Hypothalamus (tissue), 51 donors: ENCODE measurements at places on chromosomes 3 and 15.
A peak's percentile ranks its signal among the peaks of the same experiment; 100 is the strongest.

- DNase-seq = no peak
Observed at GRCh38 chr3:23288286-23288685, 85.2 kb downstream of the UBE2E2 start.

DNA sequence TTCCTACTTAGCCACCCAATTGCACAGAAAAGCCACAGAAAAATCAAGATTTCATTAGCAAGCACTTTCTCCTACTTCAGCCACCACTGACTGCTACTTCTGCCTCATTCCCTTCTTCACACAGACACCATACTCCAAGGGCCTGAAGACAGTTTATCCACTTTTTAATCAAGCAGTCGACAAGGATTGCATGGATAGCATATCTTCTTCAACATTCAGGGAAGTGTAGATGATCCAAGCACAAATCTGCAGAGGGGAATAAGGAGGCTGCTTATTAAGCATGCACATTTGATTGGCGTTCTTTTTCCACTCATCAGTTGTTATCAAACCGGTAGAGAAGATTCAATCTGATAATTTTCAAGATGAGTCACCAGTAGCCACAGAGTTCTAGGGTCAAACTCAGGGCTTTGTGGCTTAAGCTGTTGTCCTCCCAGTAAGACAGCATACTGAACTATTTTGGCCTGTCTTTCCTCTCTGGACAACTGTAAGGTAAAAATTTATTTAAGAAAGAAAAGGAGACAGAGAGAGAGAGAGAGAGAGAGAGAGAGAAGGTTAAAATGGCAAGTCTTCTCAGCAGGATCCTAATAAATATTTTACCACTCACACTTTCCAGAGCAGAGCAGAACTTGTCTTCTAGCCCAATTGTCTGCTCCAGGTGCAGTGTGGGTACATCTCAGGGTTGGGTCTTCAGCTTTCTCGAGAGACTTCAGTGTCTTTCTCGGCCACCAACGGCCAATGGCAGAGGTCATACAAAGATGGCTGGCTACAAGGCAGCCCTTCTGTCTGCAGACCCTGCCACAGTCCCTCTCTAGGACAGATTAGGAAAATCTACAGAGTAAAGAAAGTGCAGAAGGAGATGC, 80.6 kb upstream of the BHLHE40 start:
- DNase-seq = no peak

DNA sequence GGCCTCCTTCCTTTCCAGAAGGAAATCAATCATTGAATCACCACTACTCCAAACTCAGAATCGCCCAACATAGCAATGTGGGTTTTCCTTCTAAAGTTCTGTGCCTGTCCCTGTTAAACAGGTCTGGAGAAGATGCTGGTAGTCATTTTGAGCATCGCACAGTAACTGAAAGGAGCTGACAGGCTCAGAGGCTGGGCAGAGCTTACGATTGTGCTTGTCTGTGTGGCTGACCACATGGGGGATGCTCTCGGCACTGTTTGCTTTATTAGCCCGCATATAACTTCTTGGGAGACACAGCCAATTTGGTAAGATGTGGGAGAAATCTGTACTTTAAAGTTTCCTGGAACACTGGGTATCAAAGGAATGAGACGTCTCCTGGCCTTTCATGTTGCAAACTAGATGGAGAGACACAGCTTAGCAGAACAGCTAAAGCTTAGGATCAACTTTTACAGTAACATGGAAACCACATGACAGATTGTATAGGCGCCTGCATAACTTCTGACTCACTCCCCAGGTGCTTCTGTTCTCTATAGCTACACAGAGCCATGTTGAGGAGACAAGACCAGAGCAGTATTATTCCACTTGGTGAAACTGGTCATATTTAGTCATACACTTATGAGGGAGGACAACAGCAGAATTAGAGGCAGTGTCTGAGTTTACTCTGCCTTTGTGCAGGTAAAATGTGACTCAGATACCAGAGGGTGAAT, 374.1 kb downstream of the RORA start:
- no peak for DNase-seq

DNA sequence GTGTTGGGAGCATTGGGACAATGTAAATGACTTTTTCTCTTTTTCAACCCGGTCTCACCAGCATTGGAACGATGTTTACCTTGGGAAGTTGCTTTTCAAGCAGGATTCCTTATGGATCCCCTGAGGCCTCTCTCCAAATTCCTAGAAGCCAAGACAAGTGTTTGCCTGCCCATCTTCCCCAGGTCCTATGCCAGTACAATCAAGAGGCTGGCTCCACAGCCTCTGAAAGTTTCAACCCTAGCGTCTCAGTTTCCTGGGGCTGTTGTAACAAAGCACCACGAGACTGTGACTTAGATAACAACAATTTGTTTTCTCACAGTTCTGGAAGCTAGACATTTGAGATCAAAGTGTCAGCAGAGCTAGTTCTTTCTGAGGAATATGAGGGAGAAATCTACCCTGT, 347.2 kb upstream of the UMPS start:
- DNase-seq = no peak

- DNase-seq = peak; percentile 60
Observed at GRCh38 chr15:62847900-62848489, 194.6 kb upstream of the TPM1 start.

DNA sequence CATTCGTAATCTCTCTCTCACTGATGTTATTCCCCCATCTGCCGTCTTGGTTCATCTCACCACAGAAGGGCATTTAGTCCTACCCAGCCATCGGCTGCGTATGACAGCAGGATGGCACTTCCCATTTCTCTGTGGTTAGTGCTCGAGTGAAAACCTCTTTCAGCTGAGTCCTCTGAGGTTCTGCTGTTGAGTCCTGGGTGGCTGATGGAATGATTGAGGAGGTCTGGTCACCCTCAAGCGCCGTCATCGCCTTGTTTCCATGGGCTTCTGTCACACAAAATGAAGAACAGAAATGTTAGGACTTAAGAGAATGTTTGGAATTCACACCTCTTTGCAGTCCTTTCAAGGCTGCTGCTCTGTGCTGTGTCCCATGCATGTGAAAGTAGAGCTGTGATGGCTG, 9.4 kb upstream of the SACM1L start:
- DNase-seq = no peak

GRCh38 chr3:108673988-108674661, 83.1 kb downstream of the RETNLB start:
- no peak for DNase-seq

GRCh38 chr3:100072326-100073048, 41.8 kb downstream of the FILIP1L start:
- no peak for DNase-seq

- DNase-seq = no peak
Observed at GRCh38 chr3:57170946-57171345, 5.8 kb upstream of the IL17RD start.

GRCh38 chr15:92810418-92811138, 89.5 kb upstream of the CHD2 start:
- no peak for DNase-seq

GRCh38 chr3:192514081-192514753, 213.1 kb downstream of the FGF12 start:
- no peak for DNase-seq

DNA sequence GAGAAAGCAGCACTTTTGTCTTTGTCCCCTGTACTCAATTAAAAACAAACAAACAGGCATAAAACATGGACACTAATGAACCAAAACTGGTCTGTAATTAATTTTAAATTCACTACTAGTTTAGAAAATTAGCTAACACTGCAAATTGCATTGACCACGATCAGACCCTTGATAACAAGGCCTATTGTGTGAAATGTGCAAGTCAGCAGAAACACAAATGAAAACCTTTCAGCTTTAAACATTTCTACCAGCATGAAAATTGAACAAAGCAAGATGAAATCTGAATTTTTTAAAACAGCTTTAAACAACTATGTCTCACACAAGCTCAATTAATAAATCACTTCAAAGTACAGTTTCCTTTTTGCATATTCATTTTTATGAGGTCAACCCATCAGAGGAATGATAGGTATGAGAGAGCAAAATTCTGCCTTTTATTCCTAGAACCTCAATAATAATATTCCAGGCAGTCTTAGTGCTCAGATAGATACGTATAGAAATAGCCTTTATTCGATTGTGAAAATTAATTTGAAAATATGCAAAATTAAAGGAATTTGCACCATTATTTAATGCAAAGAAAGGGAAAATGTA, 27.0 kb upstream of the CHMP2B start:
- no peak for DNase-seq

- no peak for DNase-seq
Observed at GRCh38 chr15:96186105-96186504, 144.4 kb upstream of the NR2F2 start.

GRCh38 chr3:180563406-180563805, 38.6 kb upstream of the TTC14 start:
- DNase-seq = no peak

GRCh38 chr3:50340448-50341329, at the start of gene RASSF1:
TSS of gene RASSF1 (minus strand) at chr3:50340836. CDS start at chr3:50340805, 31 bp downstream.
- no peak for DNase-seq

DNA sequence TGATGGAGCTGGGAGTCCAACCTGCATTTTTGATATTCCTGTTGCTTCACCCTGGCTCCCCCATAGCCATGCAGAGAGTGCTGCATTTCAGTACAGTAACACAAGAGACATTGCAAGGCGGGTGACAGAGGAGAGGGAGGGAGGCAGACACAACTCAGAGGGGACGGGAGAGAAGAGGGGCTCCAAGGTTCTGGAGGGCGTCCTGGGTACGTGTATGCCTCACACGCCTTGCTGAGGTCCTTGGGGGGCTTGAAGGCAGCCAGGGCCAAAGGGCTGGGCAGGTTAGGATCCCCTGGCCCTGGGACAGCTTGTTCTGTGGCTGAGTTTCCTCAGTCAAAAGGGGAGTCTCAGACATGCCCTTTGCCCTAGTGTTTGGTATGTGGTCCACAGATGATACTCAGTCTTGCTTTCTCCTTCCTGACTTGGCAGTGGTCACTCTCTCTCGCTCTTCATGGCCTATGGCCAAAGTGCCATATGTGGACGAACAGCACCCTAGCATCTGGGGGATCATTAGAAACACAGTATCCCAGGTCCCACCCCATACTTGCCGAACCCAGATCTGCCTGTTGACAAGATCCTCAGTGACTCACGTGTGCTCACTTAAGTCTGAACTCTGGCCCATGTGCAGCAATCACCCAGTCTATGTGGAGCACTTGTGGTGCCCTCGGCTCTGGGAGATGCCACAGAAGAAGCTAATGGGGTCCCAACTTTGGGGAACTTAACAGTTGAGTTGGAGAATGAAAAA, 52.9 kb downstream of the FGD5 start:
- no peak for DNase-seq

GRCh38 chr3:4976109-4976508, 3.1 kb upstream of the BHLHE40 start:
- no peak for DNase-seq

DNA sequence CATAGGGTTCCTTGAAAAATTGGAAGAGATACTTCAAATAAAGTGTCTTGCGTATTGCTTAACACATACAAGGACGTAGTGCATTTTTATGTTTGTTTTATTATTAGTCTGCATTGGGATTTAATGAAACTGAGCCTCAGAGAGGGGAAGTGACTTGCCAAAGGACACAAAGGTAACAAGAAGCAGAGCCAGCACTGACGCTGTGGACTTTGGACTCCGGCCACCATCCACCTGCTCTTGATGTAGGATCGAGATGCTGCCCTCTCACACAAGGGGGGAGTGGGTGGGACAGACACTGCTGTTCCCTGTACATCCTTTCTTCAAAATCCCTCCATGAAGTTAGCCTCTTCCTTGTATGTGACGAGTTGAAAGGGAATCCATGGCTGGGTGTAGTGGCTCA, 435.4 kb upstream of the RGMA start:
- DNase-seq = no peak

- no peak for DNase-seq
Observed at GRCh38 chr15:88882785-88883184, 12.6 kb downstream of the HAPLN3 start.

GRCh38 chr3:3853544-3853943, 54.3 kb downstream of the LRRN1 start:
- no peak for DNase-seq

- DNase-seq = no peak
Observed at GRCh38 chr3:72571052-72571451, 277.2 kb downstream of the SHQ1 start.

- no peak for DNase-seq
Observed at GRCh38 chr3:188286087-188286513, 132.1 kb downstream of the LPP start.

- DNase-seq = no peak
Observed at GRCh38 chr3:12973827-12974226, 99.4 kb downstream of the IQSEC1 start.

DNA sequence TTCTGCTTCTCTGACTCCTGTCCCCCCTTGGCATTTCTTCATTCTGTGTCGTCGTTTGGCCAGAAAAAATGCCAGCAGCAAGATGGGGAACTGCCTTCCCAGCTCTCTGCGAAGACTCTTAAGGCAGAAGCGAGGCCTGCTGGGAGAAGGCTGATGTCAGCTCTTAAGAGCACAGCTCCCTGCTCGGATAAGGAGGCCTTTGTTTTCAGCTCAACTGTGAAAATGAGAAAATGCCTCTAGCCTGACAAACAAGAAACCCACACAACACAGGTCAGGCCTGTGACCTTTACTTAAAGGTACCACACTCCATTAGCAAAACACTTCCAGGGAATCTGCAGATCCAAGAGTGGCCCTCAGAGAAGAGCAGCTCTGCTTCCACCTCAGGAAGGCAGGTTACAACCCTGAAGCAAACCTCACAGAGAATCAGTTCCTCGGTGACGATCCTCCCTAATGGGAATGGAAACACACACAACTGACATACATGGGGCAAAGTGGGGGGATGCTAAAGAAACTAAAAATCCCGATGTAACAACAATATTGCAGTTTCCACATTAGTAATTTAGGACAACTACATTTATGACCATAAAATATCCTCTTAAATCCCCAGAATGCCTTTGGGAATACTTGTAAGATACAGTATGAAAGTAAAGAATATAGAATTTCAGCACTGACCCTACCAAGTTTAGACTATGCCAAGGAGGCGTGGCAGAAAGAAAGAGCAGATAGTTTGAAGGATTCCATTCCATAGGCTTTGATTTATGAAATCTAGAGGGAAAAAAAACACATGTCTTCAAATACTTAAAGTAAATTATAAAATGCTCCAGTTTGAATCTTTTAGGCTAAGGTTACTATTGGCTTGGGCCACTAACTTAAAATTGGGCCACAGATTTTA, 52.1 kb downstream of the VGLL4 start:
- peak; percentile 89 for DNase-seq

DNA sequence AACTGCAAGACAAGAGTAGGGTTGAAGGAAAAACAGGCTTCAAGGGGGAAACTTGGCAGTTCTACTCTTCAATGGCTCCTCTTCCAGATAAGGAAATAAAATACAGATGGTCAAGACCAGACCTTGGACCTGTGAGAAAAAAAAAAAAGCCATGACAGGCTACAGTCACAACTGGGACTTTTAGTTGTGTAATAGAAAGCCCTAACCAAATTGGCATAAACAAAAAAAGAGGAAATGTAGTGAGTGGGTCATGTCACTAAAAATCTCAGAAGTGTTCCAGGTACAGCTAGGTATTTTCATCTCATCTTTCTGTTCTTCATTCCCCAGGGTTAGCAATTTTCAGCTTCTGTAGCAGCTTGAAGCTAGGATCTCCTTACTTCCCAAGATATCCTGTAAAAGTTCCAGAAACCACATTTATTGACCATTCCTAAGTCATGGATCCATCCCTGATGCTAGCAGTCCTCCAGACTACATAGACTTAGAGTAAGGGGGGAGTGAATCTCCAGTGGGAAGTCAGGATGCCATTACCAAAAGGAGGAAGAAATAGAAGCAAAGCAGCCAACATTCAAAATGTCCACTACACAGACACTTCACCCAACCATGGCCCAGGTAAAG, 61.0 kb upstream of the CSTA start:
- no peak for DNase-seq

GRCh38 chr3:175493301-175493700, 634.2 kb downstream of the NAALADL2 start:
- DNase-seq = no peak

GRCh38 chr3:152842413-152842812, 7.5 kb downstream of the P2RY1 start:
- no peak for DNase-seq

- no peak for DNase-seq
Observed at GRCh38 chr3:194871143-194871863, 185.6 kb downstream of the FAM43A start.
